Frontal cortex (tissue), 4 donors: ENCODE measurements at places on chromosomes 3 and 15. TPM values are rescaled to one million over a fixed set of nuclear protein-coding genes. Genes with fewer than 3 reads are reported as not detected.

Gene RAB6B
- total RNA-seq, result 43.2 TPM

DNA sequence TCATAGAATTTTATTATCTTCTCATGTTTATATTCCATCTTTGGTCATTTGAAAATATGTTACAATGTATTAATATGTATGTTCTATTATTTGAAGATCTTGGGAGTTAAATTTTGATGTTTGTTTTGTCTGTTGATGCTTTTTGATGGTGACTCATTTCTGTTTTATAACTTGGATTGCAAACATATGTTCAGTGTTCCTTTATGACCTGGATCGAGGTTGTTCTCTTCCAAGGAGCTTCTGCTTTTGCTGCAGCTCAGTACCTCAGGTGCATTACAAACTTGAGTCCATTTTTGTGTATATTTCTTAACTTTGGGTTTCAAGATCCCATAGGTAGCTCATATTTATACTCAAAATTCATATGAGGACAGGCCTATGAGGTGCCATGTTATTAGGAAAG, 37.1 kb downstream of the ESYT3 start:
- no peak for DNase-seq

GRCh38 chr15:38844736-38845135, 280.1 kb upstream of the RASGRP1 start:
- no peak for DNase-seq

Gene TMEM212
- total RNA-seq, result not detected

- no peak for DNase-seq
These were observed 135.4 kb downstream of the NSMCE3 start for GRCh38 chr15:29134239-29134638.

DNA sequence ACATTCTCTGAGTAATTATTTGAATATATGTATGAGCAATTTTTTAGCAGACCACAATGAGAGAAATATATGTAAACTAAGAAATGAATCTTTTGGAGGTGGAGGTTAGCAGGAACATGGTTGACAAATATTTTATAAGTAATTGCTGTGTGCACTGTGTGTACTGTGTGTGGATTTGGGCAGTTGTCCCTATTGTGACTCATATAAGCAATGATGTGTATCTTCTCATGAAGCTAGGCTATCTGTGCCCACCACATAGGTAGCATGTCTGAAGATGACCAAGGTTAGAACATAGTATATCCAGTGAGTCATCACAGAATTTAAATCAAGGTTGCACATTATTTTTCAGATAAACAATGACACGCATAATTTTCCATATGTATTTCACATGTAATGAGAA, 713.9 kb upstream of the GBE1 start:
- DNase-seq, result no peak

DNA sequence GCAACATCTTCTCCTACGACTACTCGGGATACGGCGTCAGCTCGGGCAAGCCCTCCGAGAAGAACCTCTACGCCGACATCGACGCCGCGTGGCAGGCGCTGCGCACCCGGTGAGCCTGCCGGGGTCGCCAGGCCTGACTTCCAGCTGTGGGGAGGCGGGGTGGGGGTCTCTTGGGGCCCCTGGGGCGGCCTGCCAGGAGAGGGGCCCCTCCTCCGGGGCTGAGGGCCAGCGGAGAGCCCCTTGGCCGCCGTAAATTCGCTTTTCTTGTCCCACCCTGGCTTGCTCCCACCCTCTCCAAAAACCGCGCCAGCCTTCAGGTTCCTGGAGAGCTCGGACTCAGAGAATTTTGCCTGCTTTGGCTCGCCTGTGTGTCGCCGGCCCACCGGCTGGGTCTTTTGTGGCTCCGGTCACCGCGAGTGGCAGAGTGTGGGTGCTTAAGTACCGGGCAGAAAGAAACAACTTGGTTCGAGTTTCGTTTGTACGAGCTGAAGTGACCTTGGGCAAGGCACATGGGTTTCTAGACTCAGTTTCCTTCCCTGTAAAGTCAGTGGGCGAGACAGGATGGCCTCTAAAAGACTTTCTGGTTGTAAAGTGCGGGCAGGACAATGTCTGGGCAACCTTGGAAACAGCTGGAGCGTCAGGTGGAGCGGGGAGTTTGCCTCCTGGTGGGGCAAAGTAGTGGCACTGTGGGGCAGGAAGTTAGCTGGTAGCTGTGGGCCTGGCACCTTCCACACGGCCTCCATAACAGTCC, 976 bp downstream of the ABHD17C start:
- DNase-seq, result no peak

DNA sequence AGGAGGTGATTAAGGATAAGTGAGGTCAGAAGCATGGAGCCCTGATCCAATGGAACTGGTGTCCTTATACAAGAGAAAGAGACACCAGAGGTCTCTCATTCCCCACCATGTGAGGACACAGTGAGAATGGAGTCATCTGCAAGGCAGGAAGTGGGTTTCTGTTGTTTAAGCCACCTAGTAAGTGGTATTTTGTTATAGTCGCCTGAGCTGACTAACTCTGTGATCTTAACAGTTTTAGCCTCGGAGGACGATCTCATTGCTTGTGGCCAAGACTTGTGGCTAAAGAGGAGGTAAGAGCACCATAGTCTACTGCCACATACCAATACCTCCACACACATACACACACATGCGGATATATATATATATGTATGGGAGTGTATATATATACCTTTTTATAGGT, 73.8 kb downstream of the MCTP2 start:
- DNase-seq, result no peak

GRCh38 chr15:38899300-38899699, 334.7 kb upstream of the RASGRP1 start:
- DNase-seq, result no peak
